ENCODE measurements at places on chromosomes 2 and 18. TPM values are rescaled to one million over a fixed set of nuclear protein-coding genes. Genes with fewer than 3 reads are reported as not detected.

The NRP2 gene
- total RNA-seq: 0.93 TPM

DNA sequence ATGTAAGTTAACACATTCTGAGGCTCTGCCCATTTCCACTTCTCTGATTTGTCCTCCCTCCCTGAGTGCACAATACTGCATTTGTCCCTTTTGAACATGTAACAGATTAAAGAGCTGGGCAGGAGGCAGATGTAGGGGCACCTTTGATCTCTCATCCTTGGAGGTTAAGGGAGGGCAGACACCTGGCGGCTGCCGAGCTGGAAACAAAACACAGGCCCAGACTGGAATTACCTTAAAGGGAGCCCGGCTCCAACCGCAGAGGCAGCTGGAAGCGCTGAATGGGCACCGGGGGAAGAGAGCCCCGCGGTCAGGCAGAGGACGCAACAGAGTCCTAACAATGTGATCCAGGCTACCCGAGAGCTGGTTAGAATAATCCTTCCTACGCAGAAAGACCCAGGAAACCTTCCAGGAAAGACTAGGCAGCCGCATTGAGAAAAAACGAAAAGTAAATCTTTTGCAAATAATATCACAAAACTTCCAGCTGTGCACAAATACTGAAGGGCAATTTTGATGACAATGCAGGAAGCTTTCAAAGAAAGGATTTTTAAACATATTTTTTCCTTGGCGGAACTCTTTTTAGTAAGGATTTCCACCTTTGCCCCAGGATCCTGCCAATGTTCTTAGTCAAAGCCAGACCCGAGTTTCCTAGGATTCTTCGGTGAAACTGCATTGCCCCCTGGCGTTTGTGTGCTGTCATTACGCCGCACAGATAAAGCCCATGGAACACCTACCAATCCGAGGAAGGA, 216.0 kb downstream of the TGIF1 start:
- peaks cover 3% of the 10 kb centered on the region for H3K27me3 ChIP-seq
- peak overlapping the region; percentile 0 for H3K4me3 ChIP-seq
- no peaks in the 10 kb centered on the region for H3K36me3 ChIP-seq

DNA sequence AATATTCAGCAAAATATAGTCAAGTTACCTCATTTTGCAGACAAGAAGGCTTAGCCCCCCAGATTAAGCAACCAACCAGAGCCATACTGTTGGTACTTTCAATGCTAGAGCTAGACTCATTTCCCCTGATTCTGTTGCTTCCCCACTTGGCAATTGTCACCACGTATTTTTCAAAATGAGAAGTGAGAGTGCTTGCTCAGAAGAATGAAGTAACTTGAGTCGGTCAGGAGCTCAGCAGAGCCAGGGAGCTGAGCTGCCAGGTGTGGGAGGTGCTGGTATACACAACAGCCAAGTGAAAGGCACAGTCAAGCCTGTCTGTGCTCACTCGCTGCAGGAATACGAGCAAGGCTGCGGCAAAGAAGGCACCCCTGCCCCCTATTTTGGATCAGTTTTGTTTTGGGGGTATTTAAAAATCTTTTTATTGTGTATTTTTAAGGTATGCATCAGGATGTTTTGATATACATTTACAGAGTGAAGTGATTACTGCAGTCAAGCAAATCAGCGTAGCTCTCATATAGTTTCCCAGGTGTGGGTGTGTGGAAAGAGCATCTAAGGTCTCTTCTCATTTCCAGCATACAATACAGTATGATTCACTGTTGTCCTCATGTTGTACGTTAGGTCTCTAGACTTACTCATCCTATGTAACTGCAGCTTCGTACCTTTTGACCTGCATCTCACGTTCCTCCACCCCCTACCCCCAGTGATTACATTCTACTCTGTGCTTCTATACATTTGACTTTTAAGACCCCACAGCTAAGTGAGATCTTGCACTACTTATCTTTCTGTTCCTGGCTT, 62.4 kb downstream of the MRPS9 start:
- no peaks in the 10 kb centered on the region for H3K4me1 ChIP-seq
- H3K27me3 ChIP-seq: no peaks in the 10 kb centered on the region
- DNase-seq: no peak

The GPBAR1 gene
- total RNA-seq: 1.2 TPM

GRCh38 chr2:240468303-240469238, 33.1 kb downstream of the GPC1 start:
- no peaks in the 10 kb centered on the region for H3K4me1 ChIP-seq
- H3K4me3 ChIP-seq: no peak overlapping the region
- DNase-seq: no peak

- H3K4me1 ChIP-seq: no peaks in the 10 kb centered on the region
- no peaks in the 10 kb centered on the region for H3K36me3 ChIP-seq
- no peak overlapping the region for H3K27ac ChIP-seq
- H3K27me3 ChIP-seq: peaks cover 53% of the 10 kb centered on the region
Measured at GRCh38 chr18:12252061-12252460, 2.1 kb upstream of the CIDEA start.

DNA sequence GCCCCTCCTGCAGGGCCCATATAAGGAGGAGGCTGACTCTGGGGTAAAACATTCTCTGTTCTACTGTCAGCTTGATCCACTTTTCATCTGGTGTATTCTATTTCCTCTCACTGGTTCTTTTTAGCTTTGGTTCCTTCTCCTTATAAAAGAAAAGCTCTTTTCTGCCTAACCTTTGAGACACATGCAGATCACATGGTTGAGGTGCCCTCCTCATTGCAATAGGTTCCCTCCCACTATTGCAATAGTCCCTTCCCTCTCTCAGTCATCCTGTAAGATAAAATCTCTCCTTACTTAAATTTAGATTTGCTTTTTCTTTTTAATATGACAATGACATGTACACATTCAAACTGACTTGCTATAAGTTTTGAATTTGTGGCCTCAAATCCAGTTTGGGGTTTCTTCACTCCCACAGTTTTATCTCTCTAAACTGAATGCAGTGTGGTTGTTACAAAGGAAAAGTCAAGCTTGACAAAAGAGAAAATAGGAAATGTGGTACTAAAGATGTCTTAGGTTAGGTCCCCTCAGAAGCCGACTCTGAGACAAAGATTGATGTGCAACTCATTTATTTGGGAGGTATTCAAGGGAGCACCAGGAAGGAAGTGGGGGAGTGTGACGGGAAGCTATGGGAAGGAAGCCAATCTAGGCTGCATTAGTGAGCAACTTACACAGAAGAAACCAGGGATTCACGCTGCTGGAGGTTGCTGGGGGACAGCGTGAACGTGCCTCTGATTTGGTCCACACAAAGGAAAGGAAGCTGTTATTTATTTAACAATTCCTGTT, 127.6 kb upstream of the LINC00305 start:
- H3K27me3 ChIP-seq: no peaks in the 10 kb centered on the region
- H3K36me3 ChIP-seq: no peaks in the 10 kb centered on the region
- no peaks in the 10 kb centered on the region for H3K4me1 ChIP-seq
- no peak for DNase-seq
- no peak overlapping the region for H3K4me3 ChIP-seq
- no peak overlapping the region for H3K27ac ChIP-seq

DNA sequence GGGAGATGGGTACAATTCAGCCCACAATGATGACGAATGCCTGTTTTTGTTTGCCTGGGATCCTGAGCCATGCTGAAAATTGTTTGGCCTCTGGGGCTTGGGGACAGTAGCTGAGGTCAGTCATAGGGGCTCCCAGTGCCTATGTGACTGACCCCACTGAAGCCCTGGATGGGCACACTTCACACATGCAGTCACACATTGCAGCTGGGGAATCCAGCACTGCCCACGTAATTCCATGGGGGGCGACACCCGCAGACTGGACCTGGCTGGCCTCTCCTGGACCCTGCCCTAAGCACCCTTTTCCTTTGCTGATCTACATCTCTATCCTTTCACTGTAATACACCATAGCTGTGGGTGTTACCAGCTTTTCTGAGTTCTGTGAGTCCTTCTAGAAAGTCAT, 295.2 kb upstream of the HS6ST1 start:
- no peaks in the 10 kb centered on the region for H3K4me1 ChIP-seq
- no peak overlapping the region for H3K27ac ChIP-seq
- H3K36me3 ChIP-seq: no peaks in the 10 kb centered on the region
- no peak for DNase-seq

DNA sequence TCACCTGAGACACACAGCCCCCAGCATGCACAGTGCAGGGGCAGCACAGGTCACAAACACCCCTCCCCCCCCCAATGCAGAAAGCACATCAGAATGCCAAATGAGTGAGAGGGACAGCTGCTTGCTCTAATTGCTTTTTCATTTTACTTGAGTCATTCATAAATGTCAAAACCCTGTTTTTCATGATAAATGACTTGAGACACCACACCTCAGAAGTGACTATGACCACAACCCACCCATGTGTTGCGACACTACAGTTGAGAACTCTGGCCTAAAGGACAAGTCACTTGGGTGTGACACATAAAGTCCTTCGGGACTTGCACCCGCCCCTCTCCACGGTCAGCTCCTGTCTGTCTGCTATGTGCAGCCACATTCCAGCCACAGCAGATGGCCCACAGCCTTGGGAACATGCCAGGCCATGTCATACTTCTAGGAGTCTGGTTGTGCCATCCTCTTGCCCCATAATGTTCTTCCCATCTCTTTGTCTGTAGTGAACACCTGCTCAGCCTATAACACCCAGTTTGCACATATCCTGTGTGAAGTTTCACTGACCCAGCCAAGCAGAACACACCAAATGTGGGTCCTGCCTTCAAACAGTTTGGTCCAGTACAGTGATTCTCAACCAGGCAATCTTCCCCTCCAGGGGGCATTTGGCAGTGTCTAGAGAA, 30.2 kb upstream of the RIOK3 start:
- H3K27ac ChIP-seq: no peak overlapping the region
- H3K4me3 ChIP-seq: no peak overlapping the region
- no peaks in the 10 kb centered on the region for H3K4me1 ChIP-seq

The GDF7 gene
- total RNA-seq: 0.28 TPM

The AQP12B gene
- total RNA-seq: not detected

GRCh38 chr18:72720116-72720515, 147.7 kb downstream of the NETO1 start:
- no peaks in the 10 kb centered on the region for H3K27me3 ChIP-seq
- H3K4me1 ChIP-seq: no peaks in the 10 kb centered on the region
- no peaks in the 10 kb centered on the region for H3K36me3 ChIP-seq
- H3K4me3 ChIP-seq: no peak overlapping the region
- no peak overlapping the region for H3K27ac ChIP-seq
- DNase-seq: no peak

- DNase-seq: no peak
- no peaks in the 10 kb centered on the region for H3K27me3 ChIP-seq
- no peaks in the 10 kb centered on the region for H3K4me1 ChIP-seq
- no peak overlapping the region for H3K4me3 ChIP-seq
- no peak overlapping the region for H3K27ac ChIP-seq
Measured at GRCh38 chr18:58567453-58568196, 61.3 kb downstream of the ALPK2 start.

DNA sequence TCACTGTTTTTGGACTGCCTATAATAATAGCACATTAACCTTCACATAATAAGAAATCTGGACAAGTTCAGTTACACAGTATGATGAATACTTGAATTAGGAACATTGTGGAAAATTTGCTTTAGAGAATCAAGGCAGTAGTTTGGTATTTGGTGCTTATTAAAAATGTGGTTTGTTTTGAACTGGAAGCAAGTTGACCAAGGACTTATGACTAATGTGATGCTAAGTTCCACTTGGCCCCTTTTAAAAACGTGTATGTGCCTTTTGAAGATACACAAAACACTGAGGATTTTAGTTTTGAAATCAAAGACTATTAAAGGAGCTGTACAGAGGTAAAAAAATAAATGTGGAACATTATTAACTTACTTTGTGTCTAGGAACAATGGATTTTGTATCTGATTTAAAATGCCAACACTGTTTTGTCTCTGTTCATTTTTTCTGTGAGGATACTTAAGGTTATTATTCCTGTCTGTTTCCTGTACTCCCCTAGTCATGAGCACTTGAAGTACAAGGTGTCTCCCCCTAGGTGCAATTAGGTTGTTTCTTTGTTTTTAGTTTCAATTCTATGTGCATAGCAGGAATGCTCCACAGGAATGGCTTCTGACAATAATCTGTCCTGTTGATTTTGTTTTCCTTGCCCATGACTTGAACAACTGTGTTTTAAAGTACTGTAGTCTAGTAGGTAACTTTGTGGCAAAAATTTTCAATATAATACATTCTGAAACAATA, 49.6 kb upstream of the PTH2R start:
- H3K36me3 ChIP-seq: no peaks in the 10 kb centered on the region
- no peak for DNase-seq
- H3K27me3 ChIP-seq: no peaks in the 10 kb centered on the region
- no peaks in the 10 kb centered on the region for H3K4me1 ChIP-seq
- H3K27ac ChIP-seq: peak overlapping the region; percentile 10

The TXNDC2 gene
- total RNA-seq: not detected

DNA sequence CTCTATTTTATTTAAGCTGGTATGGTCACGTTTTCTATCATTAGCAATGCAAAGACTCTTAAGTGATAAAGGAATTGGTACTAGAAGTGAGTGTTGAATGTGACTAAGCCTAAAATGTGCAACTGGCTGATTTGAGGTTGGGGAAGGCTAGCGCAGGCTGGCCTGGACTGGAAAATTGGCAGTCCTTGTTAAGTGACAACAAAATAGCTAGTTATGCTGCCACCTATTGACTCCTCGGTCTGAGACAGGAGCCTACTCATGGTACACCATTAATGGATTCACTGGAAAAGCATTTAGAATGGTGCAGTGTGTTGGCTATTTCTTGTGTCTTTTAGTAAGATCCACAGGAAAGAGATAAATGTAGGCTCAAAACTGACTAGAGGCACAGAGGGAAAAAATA, 5.7 kb upstream of the WIPF1 start:
- no peaks in the 10 kb centered on the region for H3K36me3 ChIP-seq
- H3K27me3 ChIP-seq: no peaks in the 10 kb centered on the region
- DNase-seq: peak; percentile 45
- H3K4me1 ChIP-seq: peaks cover 50% of the 10 kb centered on the region
- H3K4me3 ChIP-seq: no peak overlapping the region

DNA sequence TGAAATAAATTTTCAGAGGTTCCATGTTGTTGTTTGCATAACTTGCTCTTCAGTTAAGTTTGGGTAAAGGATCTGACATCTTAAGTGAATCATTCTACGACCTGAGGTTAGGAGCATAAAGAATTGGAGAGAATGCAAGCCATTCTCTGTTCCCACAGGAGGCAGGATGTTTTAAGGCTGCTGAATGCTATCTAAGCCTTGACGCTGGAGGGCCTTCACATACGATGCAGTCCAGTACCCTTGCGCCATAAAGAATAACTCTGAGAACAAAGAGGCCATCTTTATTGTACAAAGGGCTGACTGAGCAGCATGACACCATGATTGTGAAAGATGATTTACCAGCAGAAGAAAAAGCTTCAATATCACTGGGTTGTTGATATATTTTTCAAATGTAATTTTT, 198.4 kb downstream of the NYAP2 start:
- no peaks in the 10 kb centered on the region for H3K36me3 ChIP-seq
- no peak overlapping the region for H3K27ac ChIP-seq
- no peaks in the 10 kb centered on the region for H3K4me1 ChIP-seq
- no peak overlapping the region for H3K4me3 ChIP-seq
- no peak for DNase-seq

DNA sequence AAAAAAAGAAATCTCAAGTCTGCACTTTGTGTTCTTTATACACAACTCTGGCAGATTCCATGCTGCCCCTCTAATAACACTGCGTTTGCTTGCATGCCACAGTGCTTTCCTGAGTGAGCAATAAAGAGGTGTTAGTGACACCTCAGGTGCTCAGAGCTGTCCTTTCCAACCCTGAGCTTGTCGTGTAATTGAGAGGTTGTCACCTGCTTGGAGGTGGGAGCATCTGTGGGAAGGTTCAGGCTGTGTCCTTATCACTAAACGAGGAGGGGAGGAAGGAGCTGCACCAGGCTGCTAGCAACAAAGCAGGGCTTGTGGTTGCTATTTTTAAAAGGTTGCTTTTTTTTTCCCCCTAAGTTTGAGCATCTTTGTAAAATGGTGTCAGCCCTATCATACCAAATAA, 31.9 kb downstream of the APCDD1 start:
- peaks cover 5% of the 10 kb centered on the region for H3K27me3 ChIP-seq
- H3K4me3 ChIP-seq: no peak overlapping the region
- no peak for DNase-seq
- H3K36me3 ChIP-seq: no peaks in the 10 kb centered on the region

All from T-cell (primary cell).